ENCODE measurements at places on chromosomes 3 and 15.

DNA sequence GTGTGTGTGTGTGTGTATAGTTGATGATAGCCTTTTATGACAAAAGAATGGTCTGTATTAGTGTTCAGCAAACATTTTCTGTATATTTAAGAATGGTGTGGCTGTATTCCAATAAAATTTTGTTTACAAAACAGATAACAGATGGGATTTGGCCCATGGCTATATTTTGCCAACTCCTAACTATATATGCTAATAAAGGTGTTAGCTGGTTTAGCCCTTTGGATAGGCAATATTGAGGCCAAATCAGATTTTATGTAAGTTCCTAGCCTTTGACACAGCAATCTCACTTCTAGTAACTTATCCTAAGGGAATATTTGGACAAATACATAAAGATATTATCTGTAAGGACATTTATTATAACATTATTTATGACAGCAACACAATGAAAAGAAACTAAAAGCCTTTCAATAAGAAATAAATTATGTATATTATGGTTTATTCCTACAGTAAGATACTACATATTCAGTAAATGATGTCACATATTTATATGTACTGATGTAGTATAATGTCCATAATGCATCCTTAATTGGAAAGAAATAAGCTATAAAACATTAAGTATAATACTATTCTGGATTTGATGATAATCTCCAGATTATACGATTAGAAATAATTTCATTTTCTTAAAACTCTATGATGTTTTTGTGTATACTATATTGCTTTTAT, 264.0 kb downstream of the RBMS3 start:
- DNase-seq: no peak

GRCh38 chr15:70566989-70567388, 196.4 kb downstream of the UACA start:
- DNase-seq: no peak

GRCh38 chr3:188700918-188701317, 470.9 kb upstream of the TPRG1 start:
- DNase-seq: no peak

DNA sequence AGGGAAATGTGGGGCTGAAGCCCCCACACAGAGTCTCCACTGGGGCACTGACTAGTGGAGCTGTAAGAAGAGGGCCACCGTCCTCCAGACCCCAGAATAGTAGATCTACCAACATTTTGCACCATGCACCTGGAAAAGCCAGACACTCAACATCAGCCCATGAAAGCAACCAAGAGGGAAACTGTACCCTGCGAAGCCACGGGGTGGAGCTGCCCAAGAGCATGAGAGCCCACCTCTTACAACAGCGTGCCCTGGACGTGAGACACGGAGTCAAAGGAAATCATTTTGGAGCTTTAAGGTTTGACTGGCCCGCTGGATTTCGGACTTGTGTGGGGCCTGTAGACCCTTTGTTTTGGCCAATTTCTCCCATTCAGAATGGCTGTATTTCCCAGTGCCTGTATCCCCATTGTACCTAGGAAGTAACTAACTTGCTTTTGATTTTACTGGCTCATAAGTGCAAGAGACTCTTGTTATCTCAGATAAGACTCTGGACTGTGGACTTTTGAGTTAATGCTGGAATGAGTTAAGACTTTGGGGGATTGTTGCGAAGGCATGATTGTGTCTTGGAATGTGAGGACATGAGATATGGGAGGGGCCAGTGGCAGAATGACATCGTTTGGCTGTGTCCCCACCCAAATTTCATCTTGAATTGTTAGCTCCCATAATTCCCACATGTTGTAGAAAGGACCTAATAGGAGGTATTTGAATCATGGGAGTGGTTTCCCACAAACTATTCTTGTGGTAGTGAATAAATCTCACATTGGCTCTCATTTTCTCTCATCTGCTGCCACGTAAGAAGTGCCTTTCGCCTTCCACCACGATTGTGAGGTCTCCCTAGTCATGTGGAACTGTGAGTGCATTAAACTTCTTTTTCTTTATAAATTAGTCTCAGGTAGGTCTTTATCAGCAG, 105.8 kb downstream of the CBLB start:
- DNase-seq: no peak

DNA sequence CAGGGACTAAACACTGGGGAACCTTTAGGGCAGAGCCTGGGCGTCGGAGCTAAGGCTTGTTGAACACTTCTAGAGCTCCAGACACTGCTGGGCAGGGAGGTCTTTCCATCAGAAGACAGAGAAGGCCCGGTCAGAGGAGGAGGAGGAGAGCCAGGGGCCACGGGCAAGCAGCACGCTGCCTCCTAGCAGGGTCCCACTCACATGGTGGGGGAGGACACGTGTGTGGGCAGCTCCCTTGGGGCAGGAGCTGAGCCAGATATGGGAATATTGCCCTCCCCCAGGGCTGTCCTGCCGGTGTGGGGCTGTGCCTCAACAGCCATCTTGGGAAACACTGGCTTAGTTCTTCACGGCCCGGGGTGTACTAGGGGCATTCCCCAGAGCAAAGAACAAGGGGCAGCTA, 89.6 kb upstream of the TLE3 start:
- DNase-seq: no peak

DNA sequence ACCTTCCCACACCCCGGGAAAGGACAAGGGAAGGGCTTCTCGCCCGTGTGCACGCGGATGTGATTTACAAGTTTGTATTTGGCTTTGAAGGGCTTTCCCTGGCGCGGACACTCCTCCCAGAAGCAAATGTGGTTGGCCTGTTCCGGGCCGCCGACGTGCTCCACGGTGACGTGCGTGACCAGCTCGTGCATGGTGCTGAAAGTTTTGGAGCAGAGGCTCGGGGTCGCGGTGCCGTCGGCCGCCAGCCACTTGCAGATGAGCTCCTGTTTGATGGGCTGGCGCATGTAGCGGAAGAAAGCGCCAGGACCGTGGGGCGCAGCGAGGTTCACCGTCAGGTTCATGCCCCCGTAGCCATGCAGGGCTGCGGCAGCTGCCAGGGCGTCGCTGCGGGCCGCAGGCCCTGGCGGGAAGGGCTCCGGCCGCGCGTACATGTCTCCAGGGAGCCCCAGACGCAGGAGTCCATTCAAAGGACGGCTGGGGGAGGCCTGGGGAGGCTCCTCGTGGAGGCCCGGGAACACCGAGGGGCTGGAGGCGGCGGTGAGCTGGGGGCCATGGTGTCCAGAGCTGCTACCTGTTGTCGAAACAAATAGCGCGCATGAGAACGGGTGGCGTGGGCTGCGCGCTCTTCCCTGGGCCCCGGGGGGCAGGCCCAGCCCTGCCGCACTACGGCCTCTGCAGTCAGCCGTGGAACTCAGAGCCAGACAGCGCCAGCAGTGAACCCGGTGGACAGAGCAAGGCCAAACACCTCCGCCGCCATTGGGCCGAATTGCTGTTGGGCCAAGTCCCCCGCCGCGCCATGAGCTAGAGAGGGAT, 10.2 kb downstream of the ZIC4 start:
- no peak for DNase-seq

DNA sequence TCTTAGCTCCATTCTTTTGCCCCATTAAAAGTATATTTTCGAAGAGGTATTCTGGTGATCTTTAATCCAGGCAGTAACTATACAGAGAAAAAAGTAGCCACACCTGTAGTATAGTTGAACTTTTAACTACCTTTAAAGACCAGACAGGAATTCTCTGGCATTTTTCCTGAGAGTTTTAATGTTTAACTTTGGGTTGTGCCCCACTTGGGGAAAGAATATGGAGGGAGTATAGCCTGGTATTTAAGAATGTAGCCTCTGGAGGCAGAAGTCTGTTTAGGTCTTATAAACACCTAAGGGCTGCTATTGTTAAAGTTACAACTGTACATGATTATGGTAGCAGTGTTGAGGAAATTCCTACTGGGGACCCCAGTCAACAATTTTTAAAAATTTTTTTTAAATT, 19.3 kb downstream of the C3orf85 start:
- no peak for DNase-seq

GRCh38 chr3:52123106-52123725, 31.0 kb downstream of the POC1A start:
- DNase-seq: no peak

Data from SK-N-MC (cell line).